Head of caudate nucleus (tissue), 42 donors: ENCODE measurements at places on chromosomes 16 and 17.
A peak's percentile ranks its signal among the peaks of the same experiment; 100 is the strongest.

DNA sequence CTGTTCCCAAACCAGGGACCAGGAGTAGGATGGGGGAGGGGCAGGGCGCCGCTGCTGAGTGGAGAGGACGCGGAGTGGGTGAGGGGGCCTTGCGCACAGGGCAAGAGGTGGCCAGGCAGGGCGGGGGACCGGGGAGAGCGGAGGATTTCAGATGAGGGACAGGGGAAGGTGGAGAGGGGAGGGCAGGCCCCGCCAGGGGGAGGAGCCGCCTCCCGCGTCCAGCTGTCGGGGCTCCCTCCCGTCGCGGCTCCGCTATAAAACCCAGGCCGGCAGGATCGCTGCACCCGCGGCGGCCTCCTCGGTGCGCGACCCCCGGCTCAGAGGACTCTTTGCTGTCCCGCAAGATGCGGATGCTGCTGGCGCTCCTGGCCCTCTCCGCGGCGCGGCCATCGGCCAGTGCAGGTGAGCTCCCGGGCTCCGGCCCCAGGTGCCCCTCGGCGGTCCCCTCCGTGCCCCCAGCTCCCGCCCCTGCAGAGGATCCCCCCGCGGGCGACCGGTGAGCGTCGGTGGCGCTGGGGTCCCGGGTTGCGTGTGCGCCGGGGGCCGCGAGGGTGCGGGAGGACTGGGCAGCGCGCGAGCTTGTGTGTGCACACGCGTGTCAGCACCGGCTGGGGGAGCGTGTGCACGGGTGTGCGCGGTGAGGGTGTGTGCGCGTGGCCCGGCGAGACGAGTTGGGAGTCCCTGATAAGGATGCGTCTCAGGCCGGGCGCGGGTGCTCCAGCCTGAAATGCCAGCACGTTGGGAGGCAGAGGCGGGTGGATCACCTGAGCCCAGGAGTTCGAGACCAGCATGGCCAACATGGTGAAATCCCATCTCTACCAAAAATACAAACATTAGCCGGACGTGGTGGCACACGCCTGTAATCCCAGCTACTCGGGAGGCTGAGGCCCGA, at the start of gene CA4:
Gene CA4, plus strand, starts transcription at position 283 of the 892 bp plus-strand sequence. Its CDS starts 62 bp downstream, at position 345.
- no peak for DNase-seq

GRCh38 chr17:59521465-59522126, 43.8 kb upstream of the DHX40 start:
- peak; percentile 14 for DNase-seq

- no peak for DNase-seq
Measured at GRCh38 chr17:81492202-81492601, 20.4 kb downstream of the ACTG1 start.

GRCh38 chr16:66507731-66508239, 42.1 kb downstream of the TK2 start:
- DNase-seq: no peak

DNA sequence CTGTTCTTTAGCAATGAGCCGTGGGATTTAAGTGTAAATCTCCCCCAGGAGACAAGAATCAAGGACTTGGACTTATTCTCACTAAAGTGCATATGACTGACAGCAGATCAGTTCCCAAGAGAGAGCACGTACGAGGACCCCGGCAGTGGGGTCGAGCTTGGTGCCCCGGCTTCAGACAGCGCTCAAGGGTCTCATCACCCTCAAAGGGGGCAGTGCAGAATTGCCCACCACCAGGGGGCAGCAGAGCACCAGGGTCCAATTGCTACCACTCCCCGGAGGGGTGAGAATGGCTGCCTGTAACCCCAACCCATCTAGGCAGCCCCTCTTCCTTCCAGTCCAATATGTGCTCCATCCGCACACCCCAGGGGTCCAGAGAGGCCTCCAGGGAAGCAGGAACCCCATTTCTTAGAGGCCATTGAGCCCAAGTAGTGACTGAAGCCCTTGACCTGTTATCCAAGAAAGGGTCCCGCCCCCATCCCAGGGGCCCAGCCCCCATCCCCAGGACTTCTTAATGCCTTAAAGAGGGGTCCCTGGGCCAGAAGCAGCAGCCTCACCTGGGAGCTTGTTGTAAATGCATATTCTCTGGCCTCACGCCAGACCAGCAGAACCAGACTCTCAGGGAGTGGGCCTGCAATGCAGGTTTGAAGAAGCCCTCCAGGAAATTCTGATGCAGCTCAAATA, 86.1 kb downstream of the ZDHHC7 start:
- peak; percentile 60 for DNase-seq

GRCh38 chr17:64448665-64449512, at the start of gene MILR1:
TSS of gene MILR1 (plus strand) at chr17:64449115. CDS start at chr17:64449169, 54 bp downstream.
- no peak for DNase-seq

DNA sequence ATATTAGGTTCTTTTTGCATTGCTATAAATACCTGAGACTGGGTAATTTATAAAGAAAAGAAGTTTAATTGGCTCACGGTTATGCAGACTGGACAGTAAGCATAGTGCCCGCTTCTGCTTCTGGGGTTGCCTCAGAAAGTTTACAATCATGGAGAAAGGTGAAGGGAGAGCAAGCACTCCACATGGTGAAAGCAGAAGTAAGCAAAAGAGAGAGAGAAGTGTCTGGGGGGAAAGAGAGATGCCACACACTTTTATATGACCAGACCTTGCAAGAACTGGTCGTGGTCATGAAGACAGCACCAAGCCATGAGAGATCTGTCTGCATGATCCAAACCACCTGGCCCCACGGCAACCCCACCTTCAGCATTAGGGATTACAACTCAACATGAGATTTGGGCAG, 45.4 kb downstream of the KCNJ16 start:
- no peak for DNase-seq

- no peak for DNase-seq
Measured at GRCh38 chr17:38959508-38959907, 7.7 kb downstream of the FBXO47 start.

GRCh38 chr16:1082266-1082951, 9.9 kb downstream of the SSTR5 start:
- DNase-seq: no peak

GRCh38 chr17:6135236-6135635, 65.1 kb downstream of the WSCD1 start:
- no peak for DNase-seq

DNA sequence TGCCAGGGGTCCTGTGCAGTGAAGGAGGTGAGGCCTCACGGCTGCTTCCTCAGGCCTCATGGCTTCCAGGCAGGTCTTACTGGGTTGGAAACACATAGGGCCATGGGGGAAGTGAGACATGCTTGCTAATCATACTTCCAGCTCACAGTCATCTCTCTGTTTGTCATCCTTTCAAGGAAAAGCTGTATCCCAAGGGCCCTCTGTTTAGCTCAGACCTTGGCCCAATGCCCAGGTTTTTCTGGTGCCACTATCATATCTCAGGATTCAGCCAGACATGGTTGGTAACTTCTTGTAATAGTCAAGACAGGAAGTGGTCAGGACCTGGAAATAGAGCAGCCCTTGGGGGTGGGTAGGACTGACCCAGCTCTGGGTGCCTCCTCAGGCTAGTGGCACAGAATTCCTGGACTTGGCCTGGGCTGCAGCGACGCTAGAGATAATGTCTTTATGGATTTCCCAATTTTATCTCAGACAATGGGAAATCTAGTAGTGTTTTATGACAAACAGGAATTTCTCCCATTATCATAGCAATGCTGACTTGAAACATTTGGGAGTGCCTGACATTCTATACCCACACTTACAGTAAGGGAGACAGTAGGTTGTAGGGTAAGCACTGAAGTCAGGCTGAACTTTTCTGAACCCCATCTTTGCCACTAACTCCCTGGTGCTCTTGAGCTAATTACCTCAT, 13.5 kb upstream of the ITGB3 start:
- DNase-seq: peak; percentile 53

- peak; percentile 73 for DNase-seq
Measured at GRCh38 chr17:38602956-38603785, 2.6 kb downstream of the SRCIN1 start.

DNA sequence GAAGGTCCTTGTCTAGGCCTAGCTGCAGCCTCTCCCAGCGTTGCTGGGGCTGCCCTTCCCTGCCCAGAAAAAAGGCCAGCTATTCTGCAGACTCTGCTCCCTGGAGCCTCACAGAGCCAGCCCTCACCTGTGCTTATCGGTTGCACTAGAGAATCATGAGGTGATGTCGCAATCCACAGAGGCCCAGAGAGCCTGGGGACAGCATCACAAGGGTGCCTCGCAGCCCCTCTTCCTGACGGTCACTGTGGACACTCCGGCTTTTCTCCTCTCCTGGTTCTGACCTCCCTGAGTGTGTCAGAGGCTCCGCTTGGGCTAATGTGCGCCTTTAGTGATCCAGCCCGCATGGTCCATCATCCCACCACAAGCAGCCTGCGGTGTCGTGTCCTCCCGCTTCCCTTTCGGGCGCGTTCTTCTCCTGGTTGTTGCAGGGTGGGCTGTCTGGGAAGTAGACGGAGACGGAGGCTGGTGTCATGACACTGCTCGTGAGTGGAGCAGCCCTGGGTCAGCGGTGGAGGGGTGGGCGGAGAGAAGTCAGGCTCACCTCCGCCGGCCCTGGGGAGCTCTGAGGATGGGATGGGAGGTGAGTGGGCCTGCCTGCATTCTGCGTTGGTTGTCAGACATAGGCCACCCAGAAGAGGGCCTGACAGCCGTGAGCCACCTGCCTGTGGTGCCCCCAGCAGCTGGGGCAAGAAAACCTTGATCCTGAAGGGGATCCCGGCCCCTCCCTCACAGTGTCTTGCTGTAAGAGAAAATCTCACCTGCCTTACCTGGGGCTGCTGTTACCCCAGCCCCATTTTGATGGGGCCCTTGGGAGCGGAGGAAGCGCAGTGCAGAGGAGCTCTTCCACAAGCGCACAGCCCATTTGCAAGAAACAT, 165.9 kb upstream of the CHMP6 start:
- DNase-seq: no peak

- DNase-seq: no peak
Measured at GRCh38 chr16:88628512-88628974, 9.8 kb upstream of the IL17C start.

DNA sequence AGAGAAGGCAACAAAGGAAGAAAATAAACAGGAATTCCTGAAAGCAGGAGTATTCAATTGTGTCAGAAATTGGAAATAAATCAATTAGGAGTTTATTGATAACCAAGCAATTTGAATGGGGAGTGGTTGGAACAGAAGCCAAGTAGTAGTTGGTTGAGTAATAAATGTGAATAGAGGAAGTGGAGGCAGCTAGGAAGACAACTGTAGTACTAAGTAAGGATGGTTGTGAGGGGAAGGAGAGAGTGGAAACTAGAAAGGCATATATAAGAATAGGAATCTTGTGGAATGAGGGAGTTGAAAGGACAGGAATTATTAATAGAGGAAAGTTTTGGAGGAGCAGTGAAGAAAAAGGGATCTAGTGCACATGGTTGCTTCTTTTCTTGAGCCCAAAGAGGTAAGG, 34.4 kb downstream of the NFAT5 start:
- no peak for DNase-seq

DNA sequence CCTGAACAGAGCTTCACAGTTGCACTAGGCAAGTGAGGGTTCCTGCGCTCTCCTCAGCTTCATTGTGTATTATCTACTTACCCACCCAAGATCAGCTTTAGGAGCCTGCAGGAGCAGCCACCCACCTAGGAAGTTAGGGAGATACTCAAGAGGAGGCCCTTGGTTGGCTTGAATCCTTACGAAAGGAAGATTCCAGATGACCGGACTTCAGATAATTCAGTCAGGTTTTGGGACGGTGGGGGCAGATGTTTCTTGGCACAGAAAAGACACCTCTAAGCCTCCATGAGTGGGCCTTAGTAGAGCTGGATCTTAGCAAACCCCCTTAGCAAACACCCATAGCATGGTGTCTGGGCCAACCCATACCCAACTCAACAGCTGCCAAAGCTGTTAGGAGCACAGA, 2.4 kb upstream of the CBFB start:
- DNase-seq: no peak

- no peak for DNase-seq
Measured at GRCh38 chr16:75111514-75111940, 5.1 kb downstream of the LDHD start.

- DNase-seq: no peak
Measured at GRCh38 chr17:37031493-37032083, 82.8 kb downstream of the AATF start.

GRCh38 chr17:61600621-61601020, 9.6 kb upstream of the NACA2 start:
- DNase-seq: no peak

DNA sequence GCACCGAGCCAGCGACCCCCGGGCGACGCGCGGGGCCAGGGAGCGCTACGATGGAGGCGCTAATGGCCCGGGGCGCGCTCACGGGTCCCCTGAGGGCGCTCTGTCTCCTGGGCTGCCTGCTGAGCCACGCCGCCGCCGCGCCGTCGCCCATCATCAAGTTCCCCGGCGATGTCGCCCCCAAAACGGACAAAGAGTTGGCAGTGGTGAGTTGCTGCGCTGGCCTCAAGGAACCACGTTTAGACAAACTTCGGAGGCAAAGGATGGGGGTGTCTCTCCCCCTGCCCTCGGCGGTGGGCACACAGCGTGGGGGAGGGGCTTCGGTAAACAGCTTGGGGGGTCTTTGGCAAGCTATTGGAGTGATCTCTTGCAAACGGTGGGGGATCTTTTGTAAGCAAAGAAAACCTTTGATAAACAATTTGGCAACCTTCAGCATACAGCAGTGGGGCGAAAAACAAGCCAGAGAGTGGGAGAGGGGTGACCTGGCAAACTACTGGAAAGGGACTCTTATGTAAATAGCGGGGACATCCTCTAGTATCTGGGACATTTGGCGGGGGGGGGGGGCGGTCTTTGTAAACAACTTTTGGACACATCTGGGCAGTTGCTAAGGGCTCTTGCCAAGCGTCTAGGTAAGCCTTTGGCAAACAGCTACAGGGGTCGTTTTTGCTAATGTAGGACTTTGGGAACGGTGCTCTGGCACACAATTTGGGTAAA, 587 bp downstream of the MMP2 start:
- no peak for DNase-seq

- DNase-seq: no peak
Measured at GRCh38 chr17:80262291-80262690, 1.6 kb downstream of the RNF213 start.

- DNase-seq: no peak
Measured at GRCh38 chr17:79168486-79169055, 93.9 kb downstream of the ENGASE start.

DNA sequence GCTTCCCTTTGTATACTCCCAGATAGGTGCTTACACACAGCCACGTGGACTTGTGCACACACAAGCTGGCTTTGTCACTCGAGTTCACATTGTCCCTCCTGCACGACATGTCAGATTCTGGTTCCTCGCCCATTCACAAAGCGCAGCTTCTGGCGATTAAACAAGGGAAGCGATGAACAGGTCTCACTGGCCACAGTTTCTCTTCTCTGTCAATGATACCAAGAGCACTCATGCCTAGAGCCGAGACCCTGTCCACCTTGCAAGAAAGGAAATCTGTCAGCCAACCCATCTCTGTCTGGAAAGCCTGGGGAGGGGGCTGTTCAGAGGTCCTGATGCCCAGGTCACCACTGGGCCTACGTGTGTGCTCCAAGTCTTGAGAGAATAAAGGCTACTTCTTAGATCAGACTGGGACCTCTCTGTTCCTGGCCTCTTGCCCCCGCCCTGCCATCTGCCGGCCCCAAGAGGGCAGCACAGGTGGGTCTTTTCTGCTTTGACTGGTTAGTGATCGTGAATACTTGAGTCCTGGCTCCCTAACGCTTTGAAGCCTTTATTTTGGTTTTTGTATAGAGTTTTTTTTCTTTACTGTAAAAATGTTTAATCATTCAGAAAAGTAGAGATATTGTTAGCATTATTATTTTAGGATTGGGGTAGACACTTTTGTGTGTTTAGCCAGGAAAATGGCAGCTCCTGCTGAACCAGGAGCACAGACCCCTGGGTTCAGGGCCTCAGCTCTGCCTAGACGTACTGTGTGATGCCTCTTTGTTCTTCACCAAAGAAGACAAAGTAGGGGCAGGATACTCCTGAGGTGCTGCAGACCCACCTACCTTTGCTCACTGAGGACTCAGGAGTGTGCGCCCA, 104.7 kb downstream of the MRM1 start:
- peak; percentile 60 for DNase-seq

- DNase-seq: no peak
Measured at GRCh38 chr16:55179411-55179810, 144.6 kb upstream of the IRX6 start.
